NCI-H1436 treated with DMSO at 0.1 percent for 48 hours (cell line): ENCODE measurements at places on chromosomes 5 and 9.
A peak's percentile ranks its signal among the peaks of the same experiment; 100 is the strongest.

DNA sequence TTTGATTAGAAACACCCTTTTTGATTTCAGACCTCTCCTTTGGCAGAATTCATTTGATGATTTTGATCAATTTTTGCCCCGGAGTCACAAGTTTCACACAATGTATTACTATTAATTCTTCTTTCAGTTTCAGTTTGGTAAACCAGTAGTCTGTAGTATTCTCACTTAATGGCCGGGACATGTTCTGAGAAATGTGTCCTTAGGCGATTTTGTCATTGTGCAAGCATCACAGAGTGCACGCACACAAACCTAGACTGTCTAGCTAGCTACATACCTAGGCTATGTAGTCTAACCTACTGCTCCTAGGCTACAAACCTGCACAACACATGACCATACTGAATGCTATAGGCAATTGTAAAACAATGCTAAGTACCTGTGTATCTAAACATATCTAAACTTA, 662.5 kb downstream of the IRX1 start:
- DNase-seq, result no peak

DNA sequence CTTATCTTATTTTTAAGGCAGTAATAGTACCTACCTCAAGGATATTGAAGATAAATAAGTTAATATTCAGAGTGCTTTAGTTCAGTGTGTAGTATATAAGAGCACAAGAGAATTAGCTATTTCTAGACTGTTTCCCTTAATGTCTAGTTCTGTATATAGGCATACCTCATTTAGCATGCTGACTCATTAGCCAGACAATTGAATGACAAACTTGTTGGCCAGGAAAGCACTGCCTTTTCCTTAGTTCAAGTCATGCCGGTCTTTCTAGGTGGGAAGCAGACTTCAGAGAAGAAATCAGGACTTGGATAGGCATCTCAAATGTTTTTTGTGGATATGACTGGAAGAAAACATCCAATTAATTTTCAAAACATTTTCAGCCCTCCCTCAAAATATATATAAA, 3.2 kb upstream of the FBXO4 start:
- DNase-seq, result no peak

DNA sequence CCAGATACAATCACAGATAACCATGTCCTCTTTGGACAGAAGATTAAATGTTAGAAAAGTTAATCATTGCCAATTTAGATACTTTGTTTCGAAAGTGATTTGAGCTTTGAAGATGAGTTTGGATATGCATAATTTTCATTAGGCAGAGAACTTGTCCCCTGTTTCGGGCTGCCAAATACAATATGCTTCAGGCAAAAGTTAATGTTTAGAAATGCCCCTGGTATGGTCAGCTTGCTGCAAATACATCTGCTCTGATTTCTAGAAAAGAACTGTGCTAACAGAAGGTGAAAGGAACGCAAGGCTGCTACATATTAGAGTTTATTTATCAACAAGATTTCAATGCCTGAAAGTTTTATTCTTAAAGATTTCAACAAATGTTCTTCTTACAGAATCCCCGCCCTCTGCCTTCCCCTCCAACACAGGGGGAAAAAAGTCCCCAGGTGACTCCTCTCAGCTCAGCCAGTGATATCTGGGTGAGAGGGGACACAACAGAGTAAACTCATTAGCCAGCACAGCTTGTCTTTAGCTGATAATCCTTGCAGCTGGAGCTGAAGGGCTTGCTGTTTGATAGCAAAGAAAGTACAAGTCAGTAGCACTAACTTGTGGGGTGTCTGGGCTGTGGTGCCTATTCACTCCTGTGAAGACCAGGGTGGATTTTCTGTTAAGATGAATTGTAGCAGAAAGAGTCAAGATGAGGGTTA, 435.7 kb downstream of the DMAC1 start:
- DNase-seq, result no peak

- no peak for DNase-seq
Measured at GRCh38 chr9:136937186-136938001, 7.1 kb downstream of the FBXW5 start.

GRCh38 chr9:20582150-20582549, 40.1 kb downstream of the MLLT3 start:
- DNase-seq, result no peak

DNA sequence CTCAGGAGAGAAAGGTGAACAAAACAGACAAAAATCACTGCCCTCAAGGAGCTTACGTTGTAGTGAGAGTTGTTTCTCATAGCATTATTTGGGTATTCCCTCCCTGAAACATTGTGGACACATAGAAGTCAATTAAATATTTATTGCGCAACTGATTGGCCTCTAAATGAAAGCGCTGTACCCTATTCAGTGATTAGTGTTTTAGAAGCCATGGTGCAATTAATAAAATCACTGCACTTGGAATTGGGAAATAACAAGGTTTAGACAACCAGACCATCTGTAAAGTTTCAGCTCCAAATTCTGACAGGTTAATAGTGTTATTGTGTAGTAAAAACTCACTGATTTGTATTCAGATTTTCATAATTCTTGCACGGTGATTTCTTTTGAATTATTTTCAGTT, 35.9 kb downstream of the TNPO1 start:
- no peak for DNase-seq

- no peak for DNase-seq
Measured at GRCh38 chr5:72860499-72860898, 44.0 kb downstream of the TNPO1 start.

DNA sequence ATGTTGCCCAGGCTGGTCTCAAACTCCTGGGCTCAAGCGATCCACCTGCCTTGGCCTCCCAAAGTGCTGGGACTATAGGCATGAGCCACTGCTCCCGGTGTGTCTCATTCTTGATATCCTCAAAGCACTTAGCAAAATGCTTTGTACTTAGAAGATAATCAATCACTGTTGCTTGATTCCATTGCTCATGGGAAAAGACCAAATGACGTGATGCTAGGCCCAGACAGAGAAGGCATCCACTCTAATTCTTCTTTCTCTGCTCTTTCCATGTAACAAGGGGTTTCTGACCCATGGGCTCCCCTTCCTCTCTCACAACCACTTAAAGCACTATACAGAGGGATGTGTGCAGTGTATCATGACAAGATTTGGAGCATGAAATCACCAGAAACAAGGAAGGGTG, 83.0 kb downstream of the APBA1 start:
- no peak for DNase-seq

DNA sequence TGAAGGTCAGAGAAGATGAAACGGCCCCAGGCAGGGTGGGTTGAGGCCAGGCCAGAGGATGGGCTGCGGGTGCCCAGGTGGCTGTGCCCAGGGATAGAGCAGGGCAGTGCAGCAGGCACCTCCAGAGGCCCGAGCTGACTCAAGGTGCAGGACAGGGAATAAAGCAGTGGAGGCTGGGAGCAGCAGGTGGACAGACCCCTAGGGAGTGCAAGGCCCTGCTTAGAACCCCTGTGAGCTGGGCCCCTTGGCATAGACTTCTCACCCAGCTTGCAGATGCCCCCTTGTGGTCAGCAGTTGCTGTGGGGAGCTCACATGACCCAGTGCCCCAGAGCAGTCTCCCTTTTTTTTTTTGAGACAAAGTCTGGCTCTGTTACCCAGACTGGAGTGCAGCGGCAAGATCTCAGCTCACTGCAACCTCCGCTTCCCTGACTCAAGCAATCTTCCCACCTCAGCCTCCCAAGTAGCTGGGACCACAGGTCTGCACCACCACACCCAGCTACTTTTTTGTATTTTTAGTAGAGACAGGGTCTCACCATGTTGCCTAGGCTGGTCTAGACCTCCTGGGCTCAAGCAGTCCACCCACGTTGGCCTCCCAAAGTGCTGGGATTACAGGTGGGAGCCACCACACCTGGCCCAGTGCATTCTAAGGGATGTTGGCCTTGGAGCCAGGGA, 118.8 kb downstream of the WNK2 start:
- peak; percentile 32 for DNase-seq

- no peak for DNase-seq
Measured at GRCh38 chr5:115749016-115749415, 67.4 kb downstream of the CDO1 start.

DNA sequence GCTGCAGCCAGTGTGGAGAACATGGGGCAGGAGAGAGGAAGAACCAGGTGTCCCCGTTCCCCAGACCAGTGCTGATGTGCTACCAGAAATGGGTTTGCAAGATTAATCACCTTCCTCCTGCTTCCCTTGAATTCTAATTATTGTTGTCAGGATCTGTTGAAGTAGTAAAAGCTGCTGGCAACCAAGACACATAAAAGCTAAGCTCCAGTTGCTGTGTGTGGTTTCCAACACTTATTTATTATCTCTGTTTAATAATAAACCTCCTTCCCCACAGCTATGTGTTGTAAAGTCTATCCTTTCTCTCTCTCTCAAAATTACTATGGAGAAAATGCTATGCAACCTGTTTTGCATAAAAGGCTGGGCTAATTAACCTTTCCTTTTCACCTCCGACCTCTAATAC, 2.3 kb upstream of the RETREG1 start:
- no peak for DNase-seq

- no peak for DNase-seq
Measured at GRCh38 chr5:80198399-80198798, 57.4 kb downstream of the SERINC5 start.

GRCh38 chr5:5799826-5800225, 377.3 kb downstream of the ICE1 start:
- no peak for DNase-seq

DNA sequence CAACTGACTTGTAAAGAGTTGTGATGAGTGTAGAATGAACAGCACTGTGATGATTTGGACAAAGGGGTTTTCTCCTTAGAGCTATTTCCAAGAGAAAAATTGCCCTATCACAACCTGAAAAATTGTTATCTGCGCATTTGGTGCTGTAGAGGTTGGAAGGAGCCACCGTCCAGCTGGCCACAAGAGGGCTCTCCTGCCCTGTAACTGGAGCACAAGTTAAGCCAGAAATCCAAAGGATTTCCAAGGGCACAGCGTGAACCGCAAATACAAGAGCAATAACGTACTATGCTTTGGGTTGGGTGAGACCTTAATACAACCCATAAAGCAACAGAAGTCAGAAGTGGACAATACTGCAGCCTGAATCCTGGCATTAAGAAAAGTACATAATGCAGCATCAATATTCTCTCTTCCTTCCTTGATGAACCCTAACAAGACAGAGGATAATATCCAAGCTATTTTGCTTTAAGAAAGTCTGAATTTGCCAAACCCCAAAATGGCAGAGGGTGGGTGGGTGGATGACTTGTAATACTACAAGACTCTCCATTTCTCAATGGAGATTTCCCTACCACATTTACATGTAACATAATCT, 56.8 kb upstream of the SMIM32 start:
- no peak for DNase-seq

DNA sequence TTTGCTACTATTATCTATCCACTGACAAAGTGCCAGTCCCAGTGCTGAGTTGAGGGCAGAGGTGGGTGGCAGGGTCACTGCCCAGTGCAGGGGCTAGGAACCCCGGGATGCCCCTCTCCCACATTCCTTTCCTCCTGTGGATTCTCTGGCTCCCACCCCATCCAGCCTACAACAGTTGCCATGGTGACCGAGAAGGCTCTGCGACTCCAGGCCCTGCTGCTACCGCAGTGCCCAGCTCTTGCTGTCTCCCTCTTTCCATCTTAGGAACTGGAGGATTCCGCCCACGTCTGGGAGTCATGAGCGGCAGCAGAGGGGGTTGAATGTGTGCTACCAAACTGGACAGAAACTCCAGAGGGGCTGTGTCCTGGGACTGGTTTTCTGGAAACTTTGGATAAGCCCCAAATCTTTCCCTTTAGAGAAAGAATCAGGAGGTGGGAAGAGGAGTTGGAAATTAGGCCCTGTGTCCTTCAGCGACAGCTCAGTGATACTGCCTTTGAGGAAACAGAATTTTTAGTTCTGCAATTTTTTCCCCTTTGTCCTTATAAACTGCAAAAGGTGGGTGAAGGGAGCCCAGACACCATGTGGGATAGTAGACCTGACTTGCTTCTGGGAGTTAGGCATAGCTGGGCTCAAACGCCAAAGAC, 20.7 kb upstream of the C5orf47 start:
- DNase-seq, result no peak

- no peak for DNase-seq
Measured at GRCh38 chr5:74459984-74460383, 180.5 kb downstream of the ENC1 start.

GRCh38 chr5:181131514-181131913, 545 bp upstream of the OR2V1 start:
- no peak for DNase-seq

DNA sequence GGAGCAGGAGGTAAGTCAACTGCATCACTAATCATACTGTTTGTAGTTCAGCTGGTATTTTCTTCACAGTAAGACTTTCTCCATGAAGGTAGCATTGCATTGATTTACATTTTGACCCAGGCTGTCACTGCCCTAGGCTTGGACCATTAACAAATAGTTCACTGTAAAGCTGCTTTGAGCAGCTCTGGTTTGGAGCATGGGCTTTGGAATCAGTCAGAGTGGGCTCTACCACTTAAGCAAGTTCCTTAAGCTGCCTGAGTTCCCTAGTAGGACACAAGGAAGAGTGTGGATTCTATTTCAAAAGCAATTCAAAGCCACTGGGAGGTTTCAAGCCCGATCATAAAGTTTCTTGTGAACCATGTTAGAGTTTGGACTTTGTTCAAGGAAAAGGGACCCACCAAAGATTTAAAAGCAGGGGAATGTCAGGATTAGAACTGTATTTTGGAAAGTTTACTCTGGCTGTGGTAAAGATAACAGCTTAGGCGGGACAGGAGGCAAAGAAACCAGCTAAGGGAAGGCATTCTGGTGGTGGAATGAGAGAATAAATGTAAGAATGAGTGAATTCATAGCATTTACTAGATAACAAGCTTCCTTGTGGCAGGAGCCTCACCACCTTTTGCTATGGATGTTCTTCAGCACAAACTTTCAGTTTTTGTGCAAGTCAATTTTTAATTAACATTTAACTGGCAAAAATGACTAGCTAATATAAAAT, 12.3 kb upstream of the PANK3 start:
- no peak for DNase-seq

- no peak for DNase-seq
Measured at GRCh38 chr5:96080557-96080956, 118.9 kb upstream of the ELL2 start.

DNA sequence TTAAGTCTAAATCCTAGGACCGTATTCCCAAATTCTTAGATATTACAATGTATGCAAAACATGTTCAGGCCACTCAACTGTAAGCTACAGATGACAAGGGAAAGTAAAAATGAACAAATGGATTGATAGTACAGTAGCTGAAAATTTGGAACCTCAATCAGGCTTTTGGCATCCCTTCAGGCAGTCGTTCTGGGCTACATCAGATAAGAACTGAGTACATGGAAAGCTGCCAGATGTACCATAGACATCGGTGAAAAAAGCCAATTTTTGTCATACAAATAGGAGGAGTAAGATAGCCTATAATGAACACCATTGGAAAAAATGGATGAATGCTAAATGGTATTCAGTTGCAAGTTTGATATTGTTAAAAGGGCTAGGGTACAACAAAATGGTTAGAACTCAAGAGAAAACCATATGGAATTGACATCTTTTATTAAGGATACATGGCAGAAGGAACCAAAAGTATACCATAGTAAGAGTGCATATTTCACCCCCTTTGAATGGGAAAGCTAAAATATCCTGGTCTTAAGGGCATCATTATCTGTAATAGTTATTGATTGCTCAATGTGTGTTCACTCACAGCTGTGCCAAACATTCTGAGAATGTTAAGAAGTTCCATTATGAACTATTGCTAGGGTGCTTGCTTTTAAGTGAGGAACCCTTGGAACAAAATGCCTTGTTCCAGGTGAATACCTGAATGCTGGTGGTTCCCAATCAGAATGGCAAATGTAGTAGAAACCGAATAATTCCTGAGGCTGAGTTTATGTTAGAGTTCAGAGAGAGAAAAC, 86.4 kb downstream of the NR3C1 start:
- no peak for DNase-seq

- no peak for DNase-seq
Measured at GRCh38 chr5:123085638-123086286, 3.3 kb upstream of the PRDM6 start.
